ENCODE measurements at places on chromosomes 12 and 14.

DNA sequence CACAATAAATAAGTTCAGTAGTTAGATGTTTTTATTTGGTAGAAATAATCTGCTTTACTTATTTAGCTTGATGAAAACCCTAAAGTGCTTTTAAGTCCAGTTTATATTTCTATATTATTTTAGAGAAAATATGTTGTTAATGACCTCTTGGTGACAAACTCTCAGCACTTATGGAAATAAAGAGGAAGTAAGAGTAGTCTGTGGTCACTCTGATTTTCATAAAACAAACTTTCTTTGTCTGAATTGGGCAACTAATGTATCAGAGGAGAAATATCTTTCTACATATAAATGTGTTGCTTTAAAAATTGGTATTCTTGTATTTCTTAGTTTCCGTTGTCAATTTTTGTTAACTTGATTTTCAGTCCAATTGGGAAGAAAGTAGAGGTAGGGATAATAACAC is 878.9 kb upstream of the SEL1L start:
- no peak for DNase-seq

DNA sequence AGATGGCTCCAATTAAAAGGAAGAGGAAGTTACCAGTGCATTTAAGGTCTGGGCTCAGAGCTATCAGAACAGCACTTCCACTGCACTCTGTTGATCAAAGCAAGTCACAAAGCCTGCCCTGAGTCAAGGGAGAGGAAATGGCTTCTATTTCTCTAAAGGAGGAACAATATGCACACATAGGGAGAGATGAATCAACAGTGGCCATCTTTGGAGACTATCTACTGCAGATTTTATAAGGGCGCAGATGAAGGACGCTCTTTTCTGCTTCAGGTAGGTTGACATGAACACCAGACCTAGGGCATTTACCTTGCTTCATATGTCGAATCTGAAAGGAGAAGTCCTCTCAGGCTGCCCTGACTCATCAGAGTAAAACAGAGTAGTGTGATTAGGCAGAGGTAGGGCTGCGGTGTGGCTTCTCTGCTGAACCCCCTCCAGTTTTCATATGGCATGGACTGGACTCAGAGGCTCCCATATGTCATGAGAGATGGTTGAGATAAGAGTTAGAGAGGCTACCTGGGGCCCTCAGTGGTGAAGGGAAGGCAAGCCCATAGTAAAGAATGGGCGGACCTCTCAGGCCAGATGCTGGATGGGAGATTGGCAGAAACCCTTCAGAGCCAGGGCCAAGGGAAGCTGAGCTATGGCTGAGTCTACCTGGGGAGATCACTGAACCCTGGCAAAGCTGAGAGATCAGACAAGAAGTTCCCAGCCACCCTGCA is 84.4 kb downstream of the ARF6 start:
- no peak for DNase-seq

- no peak for DNase-seq
These were observed 8.3 kb downstream of the CPNE6 start for GRCh38 chr14:24079491-24080141.

- DNase-seq: no peak
These were observed 10.5 kb upstream of the RBM25 start for GRCh38 chr14:73047808-73048207.

DNA sequence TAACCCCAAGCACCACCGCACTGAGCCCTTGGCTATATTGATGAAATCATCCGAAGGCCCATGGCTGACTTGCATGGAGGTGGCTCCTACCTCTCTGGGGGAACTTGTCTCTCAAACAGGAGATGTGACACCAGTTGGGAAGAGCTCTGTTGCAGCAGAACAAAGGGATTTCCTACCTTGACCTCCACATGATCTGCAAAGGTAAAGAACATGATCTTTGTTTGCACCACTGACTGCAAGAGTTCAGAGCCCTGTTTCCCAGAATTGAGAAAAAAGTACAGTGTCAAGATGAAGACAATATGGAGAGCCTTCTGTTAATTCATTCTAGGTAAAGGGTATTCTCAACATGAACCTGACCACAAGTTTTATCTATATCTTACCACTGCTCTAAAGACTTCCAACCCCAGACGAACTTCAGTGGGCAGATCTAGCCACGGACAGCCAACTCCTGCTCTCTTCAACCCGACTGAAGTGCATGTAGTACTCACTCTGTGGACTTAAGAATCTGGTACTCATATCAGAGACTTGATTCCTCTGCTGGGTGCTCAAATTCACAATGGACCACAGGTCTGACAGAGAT is 32.1 kb downstream of the ZFYVE26 start:
- no peak for DNase-seq

DNA sequence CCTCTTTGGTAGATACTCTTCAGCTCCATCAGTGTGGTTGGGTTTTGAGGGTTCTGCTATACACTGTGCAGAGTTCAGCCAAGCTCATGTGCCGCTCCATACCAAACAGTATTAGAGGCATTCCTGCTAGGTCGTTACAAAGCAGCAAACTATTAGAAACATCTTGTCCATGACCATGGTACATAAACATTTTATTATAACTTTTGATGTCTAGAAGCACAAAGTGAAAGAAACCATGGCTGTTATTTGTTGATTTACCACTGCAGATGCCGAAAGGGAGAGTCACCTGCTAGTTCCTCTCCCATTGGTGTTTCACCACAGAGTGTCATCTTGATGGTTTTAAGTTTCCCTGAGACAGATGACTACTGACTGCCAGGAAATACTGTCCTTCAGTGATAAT is 242.0 kb downstream of the ADAMTS20 start:
- no peak for DNase-seq

GRCh38 chr14:75871181-75871880 is 110.5 kb downstream of the TGFB3 start:
- no peak for DNase-seq

DNA sequence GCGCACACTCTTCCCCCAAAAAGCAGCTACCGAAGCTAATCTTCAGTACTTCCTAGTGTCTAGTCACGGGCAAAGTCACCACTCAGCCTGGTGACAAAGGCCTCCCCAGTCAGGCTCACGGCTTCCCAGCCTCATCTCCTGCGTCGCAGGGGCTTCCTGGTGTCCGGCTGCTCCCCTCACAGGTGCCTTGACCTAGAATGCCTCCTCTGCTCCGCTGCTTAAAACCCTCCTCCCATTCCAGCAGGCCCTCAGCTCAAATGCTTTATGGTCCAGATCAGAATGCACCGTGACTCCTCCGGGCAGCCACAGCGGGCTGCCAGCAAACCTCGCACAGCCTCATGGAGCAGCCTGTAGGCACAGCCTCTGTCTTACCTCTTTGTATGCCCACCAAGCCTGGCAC is 53.1 kb downstream of the PRIMA1 start:
- DNase-seq: no peak

GRCh38 chr12:38328306-38328895 is 11.8 kb downstream of the ALG10B start:
- DNase-seq: no peak

DNA sequence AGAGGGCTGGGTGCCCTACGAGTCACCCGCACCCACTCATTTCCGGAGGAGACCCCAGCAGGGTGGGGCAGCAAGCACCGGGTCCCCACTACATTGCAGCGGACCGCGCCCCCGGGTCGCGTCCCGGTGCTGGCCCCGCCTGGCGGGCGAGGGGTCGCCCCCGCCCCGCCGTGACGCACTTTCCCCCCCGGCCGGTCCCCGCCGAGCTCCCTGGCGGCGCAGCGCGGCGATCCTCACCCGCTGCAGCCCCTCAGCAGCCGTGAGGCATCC is 106.1 kb downstream of the PRICKLE1 start:
- DNase-seq: no peak

GRCh38 chr12:55938826-55939501 is 8.0 kb downstream of the DGKA start:
- no peak for DNase-seq

DNA sequence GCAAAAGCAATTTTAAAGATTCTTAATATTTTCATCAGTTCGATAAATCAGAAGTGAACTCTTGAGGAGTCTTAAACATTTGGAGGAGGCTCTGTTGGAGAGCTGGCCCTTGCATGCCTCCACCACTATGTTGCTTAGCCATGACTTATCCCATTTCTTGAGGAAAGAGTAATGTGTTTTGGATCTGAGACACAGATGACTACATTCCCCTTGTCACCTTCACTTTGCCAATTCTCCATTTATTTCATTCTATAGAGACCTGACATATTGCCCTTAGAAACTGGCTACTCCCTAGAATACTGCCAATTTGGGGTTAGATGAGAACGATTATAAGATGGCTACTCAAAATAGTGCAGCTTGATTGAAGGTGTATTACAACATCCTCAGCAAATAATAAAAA is 157.4 kb upstream of the TMEM260 start:
- DNase-seq: no peak

DNA sequence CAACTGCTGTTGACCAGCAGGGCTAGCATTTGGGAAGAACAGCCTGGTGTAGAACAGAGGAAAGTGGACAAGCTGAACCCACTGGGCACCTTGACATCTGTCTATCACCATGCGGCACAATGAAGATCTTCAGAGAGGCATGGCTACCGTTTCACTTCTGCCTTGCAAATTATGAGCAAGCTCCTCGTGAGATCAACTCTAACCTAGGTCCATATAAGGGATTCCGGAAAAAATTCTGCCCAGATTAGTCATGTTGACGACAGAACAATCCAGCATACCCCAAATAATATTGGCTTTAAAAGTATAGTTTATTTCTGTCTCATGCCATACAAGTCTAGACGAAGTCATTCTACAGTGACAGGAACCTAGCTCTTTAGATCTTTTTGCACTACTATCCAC is 91.6 kb upstream of the ATF7IP start:
- no peak for DNase-seq

GRCh38 chr12:124744659-124745464 is 118.8 kb downstream of the SCARB1 start:
- no peak for DNase-seq

DNA sequence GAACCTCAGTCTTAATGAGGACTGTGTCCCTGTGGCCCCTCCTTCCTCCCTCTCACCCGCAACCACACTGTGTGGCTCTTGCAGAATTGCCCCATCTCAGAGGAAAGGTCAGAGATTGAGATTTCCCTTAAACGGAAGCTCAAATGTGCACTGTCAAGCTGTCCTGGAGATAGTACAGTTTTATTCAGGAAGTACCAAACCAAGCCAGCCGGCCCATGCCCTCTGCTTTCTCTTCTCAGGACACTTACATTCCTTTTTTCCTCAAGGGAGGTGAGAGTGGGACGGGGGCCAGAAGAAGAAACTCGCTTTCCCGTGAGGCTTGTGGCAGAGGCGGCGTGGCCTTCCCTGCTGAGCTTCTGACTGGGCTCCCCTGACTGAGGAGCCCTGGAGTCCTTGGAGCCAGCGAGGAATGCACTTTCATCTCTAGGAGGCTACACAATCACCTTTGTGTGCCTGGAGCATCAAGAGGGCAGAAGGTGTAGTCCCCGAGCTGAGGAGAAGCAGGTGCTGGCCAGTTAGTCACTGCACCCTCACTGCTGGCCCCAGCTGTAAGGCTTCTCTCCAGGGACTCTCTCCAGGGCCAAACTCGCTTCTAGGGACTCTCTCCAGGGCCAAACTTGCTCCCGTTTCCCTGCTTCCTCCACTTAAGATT is 24.1 kb upstream of the ATP2A2 start:
- no peak for DNase-seq

DNA sequence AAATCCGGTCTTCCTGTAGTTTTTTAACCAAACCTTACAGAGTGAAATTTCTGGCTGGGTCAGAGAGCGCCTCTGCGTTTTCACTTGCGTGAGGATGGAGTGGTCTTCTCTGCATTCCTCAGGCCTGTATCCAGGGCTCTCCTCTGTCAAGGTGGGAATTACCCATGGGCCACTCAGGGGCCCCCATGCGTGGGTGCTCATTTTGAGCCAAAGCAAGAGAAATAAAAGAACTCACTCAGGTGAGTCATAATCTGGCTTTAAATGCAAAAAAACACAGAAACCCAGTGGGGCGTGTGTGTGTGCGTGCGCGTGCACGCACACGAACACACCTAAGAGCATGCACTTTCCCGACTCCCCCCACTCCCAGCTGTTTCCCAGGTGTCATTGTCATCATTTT is 104.0 kb upstream of the PWP1 start:
- DNase-seq: no peak

- no peak for DNase-seq
These were observed 82.1 kb upstream of the FSCB start for GRCh38 chr14:44589180-44589579.

DNA sequence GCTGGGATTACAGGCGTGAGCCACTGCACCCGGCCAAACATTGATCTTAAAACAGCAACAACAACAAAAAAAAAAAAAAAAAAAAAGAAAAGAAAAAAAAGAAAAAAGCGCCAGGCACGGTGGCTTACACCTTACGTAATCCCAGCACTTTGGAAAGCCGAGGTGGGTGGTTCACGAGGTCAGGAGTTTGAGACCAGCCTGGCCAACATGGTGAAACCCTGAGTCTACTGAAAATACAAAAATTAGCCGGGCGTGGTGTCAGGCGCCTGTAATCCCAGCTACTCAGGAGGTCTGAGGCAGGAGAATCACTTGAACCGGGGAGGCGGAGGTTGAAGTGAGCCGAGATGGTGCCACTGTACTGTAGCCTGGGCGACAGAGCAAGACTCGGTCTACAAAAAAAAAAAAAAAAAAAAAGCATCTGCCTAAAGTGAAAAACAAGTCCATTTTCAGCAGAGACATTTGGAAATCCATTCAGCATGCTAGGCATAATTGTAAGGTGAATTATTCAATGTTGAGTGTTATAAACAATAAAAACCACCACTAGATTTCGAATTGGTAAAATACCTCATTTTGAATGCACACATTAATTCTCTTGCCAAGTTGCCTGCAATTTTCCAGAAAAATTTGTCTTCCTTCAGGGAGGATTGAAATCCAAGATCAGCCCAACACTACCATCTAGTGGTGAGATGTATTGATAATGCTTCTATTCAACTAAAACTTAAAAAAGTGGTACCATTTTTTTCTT is 8.0 kb upstream of the CERS5 start:
- no peak for DNase-seq

- no peak for DNase-seq
These were observed 31.4 kb downstream of the PRPF40B start for GRCh38 chr12:49654715-49655114.

DNA sequence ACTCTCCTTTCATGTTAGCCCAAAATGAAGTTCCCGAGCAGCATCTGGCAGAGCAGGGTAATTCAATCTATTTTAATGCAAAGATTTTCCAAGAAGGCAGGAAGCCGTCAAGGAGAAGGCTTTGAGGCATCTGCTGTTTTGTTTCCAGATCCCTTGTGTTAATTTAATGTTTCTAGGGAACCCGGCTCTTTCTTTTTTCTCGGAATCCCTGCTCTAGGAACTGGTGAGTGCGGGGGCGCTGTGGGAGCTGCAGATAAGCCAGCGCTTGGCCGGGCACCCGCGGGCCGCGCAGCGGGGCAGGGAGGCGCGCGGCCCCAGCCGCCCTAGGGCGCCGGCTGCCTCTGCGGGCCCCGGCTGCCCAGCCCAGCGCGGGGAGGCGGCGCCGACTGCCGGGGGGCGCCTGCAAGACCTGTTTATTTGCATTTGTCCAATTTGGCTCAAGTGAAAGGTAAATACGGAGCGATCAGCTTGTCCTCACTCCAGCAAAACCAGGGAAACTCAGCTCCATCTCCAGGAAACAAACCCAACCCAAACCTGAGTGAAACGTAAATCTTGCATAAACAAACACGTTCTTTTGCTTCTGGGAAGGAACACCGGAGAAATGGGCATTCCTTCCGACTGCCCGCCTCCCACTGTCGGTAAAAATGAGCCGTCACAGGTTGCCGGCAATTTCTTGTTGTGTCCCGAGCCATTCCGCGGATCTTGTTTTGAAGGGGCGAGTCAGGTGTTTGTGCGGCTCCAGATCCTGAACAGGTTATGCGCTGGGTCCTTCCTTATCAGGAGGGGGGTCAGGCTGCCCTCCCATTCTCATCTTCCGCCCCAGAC is 65.1 kb downstream of the CRADD start:
- no peak for DNase-seq

- DNase-seq: no peak
These were observed 5.1 kb upstream of the PAPOLA start for GRCh38 chr14:96497087-96497486.

- no peak for DNase-seq
These were observed 31.8 kb upstream of the G2E3 start for GRCh38 chr14:30527196-30527595.
